ENCODE measurements at places on chromosomes 2 and 18.

- DNase-seq, result no peak
These were observed 189.7 kb upstream of the REV1 start for GRCh38 chr2:99679518-99679917.

DNA sequence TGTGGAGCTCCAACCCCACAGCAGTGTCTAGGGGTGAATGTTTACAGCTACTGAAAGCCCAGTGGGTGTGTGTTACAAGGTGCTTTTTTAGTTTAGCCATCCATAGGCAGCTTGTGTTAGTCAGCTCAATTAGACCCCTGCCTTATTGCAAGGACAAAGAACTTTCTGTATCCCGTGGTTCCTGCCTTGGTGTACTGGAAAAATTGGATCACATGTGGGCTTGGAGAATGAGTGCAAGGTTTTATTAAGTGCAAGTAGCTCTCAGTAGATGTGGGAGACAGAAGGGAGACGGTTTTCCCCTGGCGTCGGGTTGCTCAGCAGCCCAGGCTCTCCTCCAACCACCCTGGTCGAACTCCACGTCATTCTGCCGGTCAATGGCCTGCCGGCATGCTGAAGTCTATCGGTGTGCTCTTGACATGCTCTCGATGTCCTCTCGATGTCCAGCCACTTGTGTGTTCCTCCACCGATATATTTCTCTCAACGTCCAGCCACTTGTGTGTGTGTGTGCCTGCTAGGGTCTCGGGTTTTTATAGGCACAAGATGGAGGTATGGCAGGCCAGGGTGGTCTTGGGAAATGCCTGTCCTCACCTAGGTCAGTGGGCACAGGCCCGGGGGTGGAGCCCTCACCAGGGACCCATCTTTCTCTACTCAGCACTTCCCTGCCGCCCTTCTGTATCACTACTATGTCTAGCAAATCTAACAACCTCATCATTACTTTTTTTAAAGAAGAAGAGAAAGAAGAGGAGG is 13.8 kb downstream of the FANCL start:
- no peak for DNase-seq

GRCh38 chr2:206968134-206969086 is 29.1 kb downstream of the CPO start:
- no peak for DNase-seq

- DNase-seq, result no peak
These were observed 14.6 kb upstream of the DYNC2LI1 start for GRCh38 chr2:43759195-43759594.

DNA sequence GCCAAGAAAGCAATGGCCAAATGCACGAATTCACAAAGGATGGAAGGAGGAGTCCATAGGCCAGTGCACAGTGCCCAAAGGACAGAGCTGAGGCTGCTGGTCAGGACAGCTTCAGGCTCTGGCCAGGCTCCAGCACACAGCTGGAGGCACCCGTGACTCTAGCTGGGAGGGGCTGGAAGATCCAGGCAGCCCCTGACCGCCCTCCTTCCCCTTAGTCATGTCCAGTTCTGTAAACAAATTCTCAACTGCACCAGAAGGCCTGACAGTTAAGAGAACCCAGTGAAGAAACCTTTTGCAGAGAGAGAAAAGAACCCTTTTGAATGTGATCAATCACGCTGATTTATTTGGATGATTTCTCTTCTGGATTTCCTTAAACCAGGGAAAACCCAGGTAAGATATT is 7.7 kb upstream of the YWHAQ start:
- DNase-seq, result no peak

DNA sequence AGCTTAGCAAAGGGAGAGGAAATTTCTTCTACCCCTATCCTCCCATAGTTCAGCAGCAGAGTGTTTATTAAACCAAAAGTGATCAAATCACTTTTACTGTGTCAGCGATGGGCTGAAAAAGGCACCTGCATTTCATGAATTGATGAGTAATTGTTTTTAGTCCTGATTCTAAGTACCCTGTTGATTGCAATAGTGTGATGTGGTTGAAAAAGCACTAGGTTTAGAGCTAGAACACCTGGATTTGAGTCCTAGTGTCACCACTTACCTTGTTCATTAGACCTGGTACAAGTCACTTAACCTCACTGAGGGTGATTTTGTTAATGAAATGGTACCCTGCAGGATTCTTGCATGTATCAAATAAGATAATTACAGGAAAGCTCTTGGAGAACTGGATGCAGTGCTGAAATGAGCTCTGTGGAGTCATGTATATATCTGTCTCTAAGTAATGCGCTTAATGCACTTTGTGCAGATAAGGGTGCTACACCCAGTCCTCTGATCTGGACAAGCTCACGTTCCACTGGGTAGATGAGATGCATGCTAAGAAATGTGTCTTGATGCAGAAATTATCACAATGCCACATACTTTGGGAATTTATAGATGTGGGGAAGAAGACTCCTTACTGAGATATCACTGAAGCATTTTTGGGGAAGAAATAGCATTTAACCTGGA is 289.6 kb downstream of the PARD3B start:
- no peak for DNase-seq

DNA sequence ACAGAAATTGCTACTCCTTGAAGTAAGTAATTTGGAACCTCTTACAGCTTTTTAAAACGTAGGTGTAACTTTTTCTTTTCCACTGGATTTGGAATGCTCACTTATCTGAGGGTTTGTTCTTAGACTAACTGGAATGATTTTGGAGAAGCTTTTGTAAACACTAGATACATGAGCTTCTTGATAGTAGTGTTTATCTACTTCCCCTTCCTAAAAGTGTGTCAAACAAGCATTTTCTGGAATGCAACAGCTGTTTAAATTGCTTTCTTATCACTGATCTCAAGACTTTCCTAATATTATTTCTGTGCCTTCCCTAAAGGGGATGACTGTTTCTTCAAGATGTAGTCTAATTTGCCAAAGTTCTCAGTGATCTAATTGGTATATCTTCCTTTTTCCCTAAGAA is 282.6 kb downstream of the CCDC178 start:
- no peak for DNase-seq
